GM20000 (cell line): ENCODE measurements at places on chromosomes 6 and 20.

GRCh38 chr6:39530201-39530759, 194.9 kb downstream of the KIF6 start:
- DNase-seq = peak; percentile 80

DNA sequence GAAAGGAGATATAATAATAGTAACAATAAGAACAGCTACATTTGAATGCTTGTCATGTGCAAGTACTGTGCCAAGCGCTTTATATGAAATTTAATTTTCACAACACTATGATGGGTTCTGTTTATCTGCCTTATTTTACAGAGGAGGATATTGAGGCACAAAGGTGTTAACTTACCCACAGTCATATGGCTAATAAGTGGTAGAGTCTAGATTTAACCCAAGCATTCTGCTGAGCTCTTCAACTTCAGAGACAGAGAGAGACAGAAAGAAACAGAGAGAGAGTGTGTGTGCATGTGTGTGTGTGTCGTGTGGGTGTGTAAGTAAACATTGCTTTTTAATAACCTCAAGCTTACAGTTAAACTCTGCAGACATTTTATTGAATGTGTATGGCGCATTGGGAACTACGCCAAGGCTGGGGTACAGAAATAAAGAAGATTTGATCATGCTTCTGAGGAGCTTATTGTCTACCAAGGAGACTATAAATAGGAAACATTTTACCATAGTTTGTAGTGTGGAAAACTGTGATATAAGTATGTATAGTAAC, 12.9 kb downstream of the TBPL1 start:
- DNase-seq = no peak

DNA sequence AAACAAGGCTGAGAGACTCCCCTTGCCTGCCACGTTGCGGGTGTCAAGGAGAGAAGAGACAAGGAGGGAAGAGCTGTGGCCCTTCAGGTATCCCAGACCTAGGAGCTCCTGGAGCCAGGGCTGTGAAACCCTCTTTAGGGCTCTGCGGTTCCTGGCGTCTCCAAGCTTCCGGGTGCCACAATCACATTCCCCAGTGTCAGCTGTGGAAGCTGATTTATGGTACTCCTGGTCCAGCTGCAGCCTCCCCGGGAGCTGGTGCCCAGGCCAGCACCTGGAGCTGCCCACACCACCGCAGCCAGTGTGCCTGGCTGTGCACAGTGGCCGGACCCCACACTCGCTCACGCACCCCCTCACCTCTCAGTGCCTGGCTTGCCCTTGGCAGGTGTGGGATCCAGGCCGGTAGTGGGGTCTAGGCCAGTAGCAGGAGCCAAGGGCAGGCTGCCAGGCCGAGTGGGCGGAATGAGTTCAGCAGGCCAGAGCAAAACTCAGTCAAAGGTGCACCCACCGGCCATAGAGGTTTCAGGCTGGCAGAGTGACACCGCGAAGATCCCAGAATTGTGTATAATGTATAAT, 58.9 kb upstream of the L3MBTL3 start:
- no peak for DNase-seq

DNA sequence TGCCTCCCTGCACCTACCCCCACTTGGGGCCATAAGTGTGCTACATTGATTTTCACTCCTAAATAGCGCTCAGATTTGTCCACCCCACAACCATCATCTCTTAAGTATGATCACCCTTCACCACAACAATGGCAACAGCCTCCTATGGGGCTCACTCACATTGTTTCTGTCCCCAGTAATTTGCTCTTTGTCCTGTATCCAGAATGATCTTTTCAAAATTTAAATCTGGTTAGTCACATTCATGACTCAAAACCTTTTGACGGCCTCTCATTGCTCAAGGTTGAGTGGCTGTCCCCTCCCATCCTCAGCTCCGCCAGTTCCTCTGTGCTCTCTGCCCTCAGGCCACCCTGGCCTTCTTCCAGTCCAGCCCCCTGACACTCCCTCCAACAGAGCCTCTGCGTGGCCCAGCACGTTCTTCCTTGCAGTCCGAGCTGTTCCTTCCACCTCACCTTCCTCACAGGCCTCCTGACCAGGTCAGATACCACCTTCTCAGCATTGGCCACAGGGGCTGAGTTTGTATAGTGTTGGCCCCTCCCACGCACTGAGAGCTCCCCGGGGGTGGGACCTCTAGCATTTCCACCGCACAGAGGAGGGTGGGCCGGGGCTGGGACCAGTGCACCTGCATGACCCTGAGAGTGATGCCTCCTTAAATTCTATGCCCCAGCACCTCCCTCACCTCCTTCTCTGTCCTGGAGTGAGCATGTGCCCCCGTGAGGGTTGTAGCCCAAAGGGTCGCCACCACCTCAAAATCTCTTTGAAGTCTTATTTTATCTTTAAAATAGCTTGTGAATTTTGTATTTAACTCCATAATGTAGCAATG, 2.4 kb upstream of the PPP1R3G start:
- DNase-seq = no peak

DNA sequence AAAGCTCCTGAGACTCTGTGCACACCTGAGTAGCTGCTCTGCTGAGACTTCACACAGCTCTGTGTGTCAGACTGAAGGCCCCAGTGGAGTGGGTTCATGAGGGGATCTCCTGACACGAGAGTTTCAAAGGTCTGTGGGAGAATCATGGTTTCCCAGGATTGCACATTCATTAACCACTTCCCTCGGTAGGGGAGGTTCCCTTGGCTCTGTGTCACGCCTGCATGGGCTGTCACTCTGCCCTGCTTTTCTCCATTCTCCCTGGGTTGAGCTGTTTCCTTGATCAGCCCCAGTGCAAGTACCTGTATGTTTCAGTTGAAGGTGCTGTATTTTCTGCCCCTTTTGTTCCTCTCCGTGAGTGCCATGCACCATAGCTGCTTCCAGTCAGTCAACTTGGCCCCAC, 236.9 kb downstream of the EPM2A start:
- DNase-seq = no peak

GRCh38 chr6:158939255-158940159, 60.5 kb downstream of the RSPH3 start:
- no peak for DNase-seq

DNA sequence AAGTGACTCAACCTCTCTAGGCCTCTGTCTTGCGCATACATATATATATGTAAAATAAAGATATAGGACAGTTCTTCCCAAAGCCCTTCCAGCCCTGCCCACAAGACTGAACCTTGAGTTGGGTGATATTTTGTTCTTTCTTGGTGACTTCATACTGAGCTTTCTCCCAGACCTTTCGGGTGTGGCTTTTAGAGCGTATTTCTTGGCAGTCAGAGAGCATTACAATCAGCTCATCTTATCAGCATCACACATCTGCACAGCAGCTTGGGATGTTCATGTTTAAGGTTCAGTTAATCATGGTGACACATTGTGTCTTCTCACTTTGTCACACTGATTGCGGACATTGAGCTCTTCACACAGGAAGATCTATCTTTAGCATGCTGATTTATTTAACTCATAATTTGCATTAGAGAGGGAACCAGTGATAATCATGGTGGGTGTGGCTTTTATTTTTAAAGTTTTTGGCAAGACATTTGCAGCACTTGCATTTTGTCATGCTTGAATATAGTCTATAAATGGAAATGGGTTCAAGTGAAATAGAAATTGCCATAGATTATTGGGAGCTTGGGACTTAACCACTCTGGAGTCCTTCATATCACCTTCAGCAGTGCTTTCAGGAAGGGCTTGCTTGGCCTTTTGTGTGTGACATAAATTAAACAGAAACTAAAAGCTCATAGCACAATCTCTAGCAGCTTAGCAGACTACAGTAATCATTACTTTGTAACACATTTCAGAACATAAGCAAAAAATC, 8.3 kb downstream of the KIF3B start:
- DNase-seq = peak; percentile 64

- DNase-seq = no peak
Observed at GRCh38 chr6:2055911-2056310, 189.5 kb downstream of the GMDS start.

GRCh38 chr6:29728173-29728874, 5.1 kb downstream of the HLA-F start:
- no peak for DNase-seq

GRCh38 chr6:120764312-120764711, 570.0 kb downstream of the TBC1D32 start:
- DNase-seq = no peak

GRCh38 chr6:21163110-21163837, 430.3 kb upstream of the SOX4 start:
- no peak for DNase-seq

- DNase-seq = no peak
Observed at GRCh38 chr20:63446216-63447024, 26.0 kb downstream of the KCNQ2 start.

- no peak for DNase-seq
Observed at GRCh38 chr6:75077701-75078100, 128.2 kb downstream of the COL12A1 start.

DNA sequence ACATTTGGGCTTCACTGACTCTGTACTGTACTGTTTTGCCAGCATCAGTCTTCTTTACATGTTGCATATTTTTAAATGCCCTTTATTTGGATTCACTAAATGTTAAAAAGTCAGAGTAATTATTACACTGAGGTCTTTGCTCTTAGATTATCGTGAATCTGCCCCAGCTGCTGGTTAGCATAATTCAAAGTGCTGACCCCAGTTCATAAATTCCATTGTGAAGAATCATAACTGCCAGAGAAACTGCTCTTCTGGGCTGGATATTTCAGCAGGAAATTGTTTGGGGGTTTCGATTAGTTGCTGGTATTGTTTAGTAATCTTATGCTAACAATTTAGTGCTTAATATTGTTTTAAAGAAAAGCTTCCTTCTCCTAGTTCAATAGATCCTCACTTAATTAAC, 682.1 kb upstream of the MAP3K7 start:
- DNase-seq = no peak

- DNase-seq = no peak
Observed at GRCh38 chr6:170317076-170317475, 10.5 kb downstream of the FAM120B start.

DNA sequence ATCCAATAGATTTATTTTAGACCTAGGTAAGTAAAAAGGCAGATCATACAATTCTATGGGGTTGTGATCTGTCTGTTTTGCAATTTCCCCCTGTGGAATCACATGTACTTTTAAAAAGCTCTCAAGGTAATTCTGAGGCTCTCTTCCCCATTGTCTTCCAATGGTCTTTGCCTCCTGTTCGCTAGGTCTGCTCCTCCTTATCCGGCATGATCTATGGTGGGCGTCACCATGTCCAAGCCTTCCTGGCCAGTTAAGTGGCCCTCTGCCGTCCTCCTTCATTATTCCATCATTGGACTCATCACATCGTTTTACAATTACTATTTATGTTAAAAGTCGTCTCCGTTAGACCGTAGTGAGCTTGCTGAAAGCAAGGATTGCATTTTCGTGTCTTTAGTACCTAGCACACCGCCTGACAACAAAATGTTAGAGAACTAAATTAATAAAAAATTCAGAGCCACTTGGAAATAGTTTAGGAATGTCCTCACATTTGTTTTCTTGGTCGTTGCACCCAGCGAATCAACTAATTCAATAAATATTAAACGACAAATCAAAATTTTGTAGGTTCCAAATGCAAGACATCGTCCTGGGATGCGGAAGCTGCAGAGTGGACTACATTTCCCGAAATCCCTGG, 2.2 kb upstream of the STXBP5 start:
- peak; percentile 34 for DNase-seq

DNA sequence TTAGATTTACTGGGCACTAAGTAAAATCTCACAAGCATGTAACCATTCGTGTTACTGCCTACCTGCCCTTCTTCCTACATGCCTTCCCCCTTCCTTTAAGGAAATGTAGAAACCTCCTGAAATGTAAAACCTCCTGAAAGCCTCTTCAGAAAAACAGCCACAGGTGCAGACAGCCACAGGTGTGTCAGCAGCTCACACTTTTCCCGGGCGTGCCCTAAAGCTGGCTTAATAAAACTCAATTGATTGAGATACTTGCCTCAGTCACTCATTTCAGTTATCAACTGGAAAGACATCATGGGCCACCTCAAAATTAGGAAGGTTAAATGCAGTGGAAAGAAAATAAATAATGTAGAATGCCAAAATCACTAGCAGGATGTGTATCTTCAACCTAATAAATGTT, 23.1 kb upstream of the PBOV1 start:
- no peak for DNase-seq

DNA sequence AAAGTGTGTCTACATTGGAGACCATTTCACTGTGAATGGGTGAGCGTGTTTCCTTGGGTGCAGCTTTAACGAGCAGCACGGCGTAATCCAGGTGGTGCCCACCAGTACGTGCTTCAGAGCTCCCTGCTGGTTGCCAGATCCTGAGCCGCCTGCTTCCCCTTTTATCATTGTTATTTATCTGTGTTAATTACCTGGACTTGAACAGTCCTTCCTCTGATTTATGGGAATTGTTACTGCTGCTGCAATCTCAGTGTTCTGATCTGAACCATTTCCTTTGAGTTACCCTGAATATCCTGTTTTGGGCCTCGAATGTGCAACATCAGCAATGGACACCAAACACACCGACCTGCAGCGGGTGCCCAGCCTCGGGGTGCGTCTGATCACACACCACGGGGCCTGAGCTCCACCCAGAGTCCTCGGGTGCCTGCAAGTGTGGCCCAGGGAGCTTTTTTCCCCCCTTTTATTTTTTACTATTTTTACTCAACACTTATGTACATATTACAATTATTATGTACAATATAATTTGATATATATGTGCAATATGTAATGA, 81.3 kb downstream of the RPP40 start:
- no peak for DNase-seq

DNA sequence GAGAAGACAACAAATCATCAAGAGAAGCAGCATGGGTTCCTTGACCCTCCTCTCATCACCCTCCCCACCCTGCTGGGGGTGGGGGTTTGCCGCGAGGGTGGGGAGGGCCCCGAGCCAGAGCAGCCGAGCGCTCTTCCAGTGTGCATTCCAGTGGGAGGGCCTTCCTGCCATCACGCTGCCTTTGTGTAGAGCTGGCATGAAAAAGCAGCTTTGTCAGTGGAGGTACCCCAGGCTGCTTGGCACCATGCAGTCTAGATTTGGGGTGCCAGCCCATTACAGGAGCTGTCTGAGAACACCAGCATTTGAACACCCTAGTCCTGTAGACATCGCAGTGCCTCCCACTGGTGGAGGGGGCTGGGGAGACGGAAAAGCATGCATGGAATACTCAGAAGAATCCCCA, 12.2 kb downstream of the BAK1 start:
- no peak for DNase-seq

DNA sequence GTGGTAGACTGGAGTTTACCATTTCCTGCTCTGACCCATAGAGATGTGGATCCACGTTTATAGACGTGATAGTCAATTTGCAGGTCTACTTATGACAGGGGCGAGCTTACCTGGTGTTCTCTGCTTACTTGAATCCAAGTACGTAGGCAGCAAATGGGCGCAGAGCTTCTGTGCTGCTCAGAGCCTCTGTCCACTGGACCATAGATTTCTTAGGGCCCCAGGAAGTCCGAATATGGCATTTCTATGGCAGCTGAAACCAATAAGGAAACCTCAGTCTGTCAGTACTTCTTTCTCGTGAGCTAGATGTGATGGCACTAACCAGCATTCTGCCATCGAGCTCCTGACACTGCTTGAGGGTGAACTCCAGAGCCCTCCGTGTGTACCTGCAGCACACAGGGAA, 19.5 kb upstream of the NPEPL1 start:
- DNase-seq = no peak

DNA sequence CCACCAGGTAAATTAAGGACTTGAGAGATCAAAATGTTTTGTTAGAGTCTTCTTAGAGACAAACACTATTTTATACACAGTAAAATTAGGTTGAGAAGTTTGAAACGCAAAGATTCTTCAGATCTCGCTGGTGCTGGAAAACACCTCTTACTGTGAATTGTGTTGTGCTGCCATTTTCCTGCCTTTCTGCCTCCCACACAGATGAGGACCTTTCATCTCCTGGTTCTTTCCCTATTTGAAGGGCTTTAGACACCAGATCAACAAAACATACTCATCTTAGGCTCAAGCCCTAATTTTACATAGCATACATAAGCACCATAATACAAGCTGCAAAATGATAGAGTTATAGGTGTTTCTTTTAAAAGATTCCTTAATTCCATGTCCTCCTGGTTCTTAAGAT, 18.6 kb downstream of the STAU1 start:
- DNase-seq = no peak
